ENCODE measurements at places on chromosomes 2 and 18.
A peak's percentile ranks its signal among the peaks of the same experiment; 100 is the strongest.

GRCh38 chr18:37465958-37466357 lies 99.6 kb downstream of the CELF4 start:
- DNase-seq = no peak

DNA sequence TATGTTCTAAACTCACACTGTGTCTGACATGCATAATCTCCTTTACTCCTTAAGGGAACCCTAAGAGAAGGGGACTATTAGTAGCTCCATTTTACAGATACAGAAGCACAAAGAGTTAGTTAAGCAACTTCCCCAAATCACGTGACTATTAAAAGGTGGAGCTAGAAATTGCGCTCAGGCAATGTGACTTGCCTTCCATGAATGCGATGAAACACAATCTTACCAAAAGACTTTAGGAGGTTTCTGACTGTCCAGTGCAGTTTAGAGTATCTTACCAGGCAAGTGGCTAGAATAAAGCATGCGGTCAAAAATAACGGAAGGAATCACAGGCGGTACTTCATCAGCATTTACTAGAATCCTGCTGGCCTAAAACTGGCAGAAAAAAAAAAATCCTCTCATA lies 70.4 kb downstream of the ZNF521 start:
- DNase-seq = peak; percentile 61

DNA sequence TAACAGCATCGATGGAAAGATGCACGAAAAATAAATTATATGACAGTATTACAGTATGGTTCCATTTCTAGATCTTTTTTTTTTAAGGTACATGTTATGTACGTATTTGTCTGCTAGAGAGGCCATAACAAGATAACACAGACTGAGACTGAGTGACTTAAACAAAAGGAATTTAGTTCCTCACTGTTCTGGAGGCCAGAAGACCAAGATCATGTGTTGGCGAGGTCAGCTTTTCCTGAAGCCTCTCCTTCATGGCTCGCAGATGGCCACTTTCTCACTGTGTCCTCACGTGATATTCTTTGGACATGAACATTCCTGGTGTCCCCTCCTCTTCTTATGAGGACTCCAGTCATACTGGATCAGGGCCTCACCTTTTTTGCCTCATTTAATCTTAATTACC lies 177.4 kb downstream of the CAPN13 start:
- DNase-seq = no peak

DNA sequence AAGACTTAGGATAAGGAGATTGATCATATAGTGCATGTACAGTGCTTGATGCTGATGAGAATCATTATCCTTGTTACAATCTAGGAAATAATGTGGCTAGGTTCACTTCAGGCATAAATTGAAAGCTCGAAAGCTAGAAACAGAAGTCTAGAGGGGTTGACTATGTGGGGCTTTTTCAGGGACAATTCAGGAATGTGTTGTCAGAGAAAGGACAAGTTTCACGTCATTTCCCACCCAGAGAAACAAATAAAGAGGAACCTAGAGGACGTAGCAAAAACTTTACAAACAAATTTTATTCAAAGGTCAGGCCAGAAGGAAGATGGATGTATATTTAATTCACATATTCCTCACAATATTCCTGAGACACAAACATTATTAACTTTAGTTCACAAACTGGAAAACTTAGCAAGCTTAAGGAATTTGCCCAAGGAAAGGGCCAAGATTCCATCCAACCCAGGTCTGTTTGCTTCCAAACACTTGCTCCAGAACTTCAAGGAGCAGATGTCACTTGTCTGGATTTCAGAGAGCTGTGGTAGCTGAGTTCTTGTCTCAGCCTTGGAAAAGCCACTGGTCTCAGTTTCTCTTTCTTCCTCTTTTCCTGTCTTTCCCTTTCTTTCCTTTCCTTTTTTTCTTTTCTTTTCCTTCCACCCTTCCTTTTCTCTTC lies 7.4 kb downstream of the CYRIA start:
- DNase-seq = no peak

- DNase-seq = no peak
These were observed 160.9 kb downstream of the DYSF start for GRCh38 chr2:71613953-71614925.

All from common myeloid progenitor, CD34-positive (primary cell).